ENCODE measurements at places on chromosomes 12 and 14.

DNA sequence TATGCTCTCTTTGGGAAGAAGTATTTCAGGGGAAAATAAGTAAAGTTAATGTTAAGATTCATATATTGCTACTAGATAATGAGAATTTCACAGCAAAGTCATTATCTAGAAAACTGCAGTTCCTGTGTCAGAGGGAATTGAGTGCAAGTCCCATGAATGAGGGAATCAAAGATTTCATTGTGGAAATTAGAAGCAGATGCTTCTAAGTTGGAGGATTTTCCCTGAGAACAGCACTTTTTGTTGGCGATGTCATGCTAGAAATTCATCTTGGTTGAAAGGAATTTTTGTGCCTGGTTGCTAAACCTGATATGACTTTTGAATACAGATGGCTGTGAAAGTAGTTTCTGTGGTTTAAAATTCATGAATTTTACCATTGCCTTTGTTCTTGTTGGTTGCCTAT lies 25.6 kb downstream of the FRMD6 start:
- no peak for DNase-seq

DNA sequence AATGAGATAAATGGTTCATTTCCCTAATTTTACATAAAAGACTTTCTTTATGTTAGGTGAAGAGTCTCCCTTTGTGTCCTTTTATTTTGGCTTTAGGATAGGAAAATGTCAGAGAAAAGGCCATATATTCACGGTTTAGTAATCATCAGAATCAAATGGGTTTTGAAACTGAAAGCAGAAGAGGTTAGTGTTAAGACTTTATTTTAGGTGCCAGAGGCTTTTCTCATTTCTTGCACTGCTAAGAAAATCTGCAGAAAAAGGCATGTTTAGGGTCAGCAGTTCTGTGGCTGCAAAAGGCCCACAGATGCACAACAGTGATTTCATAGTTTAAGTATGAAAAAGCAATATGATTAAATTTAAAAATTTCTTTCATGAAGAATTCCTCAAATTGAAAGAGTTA lies 80.4 kb upstream of the SINHCAF start:
- no peak for DNase-seq

GRCh38 chr12:11228296-11228879 lies 41.1 kb downstream of the PRB3 start:
- DNase-seq, result peak; percentile 67

DNA sequence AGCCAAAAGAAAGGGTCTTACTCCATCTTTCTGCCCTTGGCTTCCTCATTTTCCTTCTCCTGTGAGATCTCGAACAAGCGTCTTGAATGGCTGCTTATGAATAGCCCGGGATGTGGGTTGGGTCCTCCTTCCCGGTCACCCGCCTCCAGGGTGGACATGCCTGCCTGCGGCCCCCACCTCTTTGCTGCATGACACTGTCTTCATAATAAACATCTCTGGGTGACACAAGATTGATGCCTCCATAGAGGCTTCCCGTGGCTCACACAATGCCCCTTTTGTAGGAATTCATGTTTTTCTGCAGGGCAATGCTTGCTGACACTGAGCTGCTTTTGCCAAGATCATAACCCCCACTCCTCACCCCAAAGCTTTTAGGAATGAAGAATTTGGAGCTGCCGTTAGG lies 125.9 kb downstream of the ZNF664 start:
- no peak for DNase-seq

DNA sequence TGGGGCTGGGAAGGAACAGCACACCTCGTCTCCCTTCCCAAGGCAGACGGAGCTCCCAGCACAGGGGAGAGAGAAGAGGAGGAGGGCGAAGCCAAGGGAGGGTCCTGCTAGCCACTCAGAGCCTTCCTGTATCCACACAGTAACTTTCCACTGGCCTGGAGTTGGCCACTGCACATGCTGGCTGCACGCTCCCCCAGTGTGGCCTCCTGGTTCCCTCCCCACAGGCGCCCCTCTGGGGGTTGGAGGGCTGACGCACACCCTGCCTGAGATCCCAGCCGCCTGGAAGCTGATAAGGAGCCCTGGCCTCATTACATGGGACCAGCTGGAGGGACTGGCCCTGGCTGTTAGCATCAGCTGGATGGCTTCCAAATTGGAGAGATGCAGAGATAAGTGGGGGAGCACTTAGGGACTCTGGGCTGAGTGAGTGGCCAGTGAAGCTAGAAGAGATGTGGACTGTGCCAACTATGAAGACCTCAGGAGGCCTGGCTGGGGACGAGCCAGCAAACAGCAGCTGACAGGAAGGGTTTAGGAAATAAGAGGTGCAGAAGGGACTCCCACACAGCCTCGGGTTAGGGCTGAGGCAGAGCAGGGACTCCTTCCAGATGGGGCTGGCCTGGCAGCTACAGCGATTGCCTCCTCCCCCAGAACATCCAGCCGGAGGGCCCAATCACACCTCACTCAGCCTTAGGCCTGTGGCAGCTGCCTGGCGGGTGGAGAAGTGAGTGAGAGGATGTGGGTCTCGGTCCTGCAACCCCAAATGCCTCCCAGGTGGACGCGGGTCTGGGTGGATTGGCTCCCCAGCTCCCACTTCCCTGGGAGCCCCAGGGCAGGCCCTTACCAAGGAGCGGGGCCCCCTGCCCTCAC lies 26.3 kb upstream of the BCDIN3D start:
- no peak for DNase-seq

DNA sequence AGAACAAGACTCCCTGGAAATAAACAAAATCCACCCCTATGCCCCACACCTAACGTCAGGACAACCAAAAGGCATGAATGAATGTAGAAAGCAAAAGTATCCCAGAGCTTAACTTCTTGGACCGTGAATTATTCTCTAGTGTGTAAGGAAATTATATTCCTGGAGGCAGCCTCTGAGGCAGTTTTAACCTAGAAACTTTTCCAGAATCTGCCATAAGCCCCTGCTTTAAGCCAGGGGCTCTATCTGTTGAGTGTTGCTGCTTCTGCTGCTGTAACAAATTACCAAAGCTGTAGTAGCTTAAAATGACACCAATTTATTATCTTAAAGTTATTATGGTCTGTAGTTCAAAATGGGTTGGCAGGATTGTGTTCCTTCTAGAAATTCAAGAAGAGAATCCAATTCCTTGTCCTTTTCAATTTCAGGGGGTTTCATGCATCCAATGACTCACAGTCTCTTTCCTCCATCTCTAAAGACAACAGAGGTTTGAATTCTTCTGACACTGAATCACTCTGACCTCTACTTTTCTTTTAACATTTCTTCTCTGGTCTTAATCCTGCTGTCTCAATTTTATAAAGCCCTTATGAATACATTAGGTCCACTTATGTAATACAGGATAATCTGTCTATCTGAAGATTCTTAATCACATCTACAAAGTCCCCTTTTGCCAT lies 242.7 kb downstream of the ATXN7L3B start:
- no peak for DNase-seq

- DNase-seq, result no peak
Observed at GRCh38 chr12:25058658-25059058, 109.8 kb upstream of the BCAT1 start.

- no peak for DNase-seq
Observed at GRCh38 chr12:4628406-4628805, 20.4 kb downstream of the AKAP3 start.

DNA sequence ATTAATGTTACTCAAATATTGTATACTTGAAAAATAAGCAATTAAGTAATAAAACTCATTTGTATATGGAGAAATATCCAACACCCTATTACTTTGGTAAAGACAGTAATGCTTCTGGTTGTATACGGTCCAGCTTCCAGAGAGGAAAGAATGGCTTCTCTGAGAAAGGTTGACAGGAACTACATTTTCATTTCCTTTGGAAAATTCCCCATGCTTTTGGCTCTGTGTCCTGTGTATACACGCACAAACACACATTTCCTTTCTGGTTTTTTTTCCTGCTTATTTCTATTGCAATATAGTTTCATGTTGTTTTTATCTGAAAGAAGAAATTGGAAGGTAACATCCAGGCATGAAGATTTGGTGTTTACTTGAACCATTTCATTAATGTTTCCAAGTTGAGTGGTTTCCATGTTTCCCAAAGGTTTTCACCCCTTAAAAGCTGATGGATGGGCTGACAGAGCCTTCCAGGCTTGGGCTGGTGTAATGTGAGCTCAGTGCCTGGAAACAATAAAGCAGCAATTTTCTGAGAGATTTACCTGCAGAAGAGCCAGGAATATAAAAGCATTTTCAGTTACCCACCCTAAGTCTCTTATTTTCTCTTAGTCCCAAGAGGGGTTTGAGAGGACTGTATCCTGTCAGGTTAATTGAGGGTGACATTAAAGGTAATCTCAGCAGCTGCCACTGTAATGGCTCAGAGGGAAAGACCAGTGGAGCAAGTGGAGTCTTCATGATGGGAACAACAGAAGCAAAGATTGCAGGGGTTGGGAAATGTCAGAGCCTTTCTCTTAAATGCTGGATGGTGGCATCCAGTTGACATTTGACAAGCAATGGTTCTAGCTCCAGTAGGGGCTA lies 33.4 kb upstream of the TMTC1 start:
- DNase-seq, result no peak

DNA sequence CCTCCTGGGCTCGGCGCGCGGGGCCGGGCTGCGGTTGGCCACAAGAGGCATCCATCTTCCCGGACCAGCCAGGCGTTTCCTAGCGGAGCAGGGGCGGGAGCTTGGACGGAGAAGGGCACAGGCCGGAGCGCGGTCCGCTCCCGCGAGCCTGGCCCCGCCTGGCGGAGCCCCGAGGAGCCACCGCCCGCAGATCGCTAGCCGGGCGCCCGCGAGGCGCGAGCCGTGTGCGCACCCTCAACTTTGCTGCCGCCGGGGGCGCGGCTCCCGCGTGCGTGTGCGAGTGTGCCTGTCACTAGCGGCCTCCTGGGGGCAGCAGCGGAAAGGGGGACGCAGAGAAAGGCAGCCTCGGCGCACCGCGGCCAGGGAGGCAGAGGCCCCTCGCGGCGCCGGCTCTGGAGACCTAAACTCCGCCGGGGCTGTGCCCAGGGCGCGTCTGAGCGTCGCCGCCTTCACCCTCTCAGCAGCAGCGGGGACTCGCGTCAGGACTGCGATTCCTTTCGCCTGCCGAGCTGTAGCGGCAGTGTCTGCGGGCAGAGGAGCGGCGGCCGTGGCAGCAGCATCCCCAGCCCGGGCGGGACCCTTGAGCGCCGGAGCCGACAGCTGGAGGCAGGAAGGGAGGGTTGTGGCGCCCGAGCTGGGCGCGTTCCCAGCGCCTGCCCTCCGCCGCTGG lies 644 bp upstream of the SRGAP1 start:
- peak; percentile 84 for DNase-seq

DNA sequence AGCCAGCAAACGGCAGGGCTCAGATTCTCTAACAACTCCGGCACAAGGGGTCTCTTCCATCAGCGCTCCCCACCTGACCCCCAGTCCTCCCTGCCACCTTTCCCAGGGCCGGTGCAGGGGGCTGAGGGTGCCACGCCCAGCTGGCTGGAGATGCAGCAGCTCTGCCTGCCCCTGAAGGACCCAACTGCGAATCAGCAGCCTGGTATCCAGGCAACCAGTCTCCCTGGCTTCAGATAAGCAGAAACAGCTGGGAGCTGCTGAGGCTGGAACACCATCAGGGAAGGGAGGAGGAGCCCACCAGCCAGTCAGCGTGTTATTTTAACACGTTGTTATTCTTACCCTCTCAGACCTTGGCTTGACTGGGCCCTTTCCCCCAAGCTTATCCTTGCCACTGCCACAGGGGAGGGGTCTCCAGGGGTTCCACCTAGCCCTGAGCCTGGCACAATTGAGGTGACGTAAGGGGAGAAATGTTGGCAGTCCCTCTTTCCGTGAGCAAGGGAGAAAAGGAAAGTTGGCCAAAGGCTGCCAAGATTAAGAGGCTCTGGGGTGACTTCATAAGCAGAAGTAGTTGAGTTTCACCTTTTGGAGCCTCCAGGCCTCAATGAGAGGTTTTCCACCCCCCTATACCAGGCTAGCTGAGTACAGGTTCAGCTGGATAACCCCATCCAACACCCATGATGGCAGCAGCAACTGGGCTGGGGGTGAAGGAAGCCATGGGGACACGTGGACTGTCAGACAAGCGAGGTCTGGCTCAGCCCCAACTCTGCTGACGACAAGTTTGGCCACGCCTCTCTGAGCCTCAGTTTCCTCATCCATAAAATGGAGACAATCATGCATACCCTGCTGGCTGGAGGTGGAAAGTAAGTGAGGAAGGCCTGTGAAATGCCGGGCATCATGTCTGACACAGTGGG lies 91.1 kb downstream of the IRF2BPL start:
- DNase-seq, result no peak

DNA sequence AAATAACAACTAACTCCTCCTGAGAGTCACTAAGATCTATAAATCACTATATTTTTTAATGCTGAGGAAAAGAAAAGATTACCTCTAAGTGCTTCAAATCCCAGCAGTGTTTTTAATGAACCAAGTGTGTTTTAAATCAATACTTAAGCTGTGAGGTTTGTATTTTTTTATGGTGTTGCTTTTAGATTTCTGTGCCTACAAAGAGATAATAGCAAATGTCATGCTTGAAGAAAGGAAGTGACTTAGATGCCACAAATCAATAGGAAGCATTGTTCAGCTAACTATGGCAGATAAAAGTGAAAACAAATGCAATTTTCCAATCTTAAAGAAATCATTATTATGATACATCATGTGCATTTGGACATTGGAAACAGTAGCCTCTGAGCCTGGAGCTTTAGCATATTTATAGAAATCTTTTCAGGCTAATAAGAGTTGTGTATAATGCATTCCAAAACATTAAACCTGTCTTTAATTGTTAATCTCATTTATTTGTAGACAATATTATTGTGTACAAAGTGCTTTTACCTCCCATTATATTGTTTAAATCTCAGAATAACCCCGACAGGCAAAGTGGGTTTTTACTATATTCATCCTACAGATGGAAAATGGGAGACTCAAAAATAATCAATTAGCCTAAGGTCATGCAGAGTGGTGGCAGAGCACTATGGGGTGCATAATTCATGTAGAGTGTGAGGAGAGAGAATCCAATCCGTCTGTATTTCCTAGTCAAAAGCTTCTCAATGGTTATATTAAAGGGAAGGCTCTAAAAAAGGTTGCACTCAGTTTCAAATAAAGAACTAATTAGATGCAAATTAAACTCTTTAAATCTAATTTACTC lies 486.2 kb downstream of the NAV3 start:
- DNase-seq, result no peak

DNA sequence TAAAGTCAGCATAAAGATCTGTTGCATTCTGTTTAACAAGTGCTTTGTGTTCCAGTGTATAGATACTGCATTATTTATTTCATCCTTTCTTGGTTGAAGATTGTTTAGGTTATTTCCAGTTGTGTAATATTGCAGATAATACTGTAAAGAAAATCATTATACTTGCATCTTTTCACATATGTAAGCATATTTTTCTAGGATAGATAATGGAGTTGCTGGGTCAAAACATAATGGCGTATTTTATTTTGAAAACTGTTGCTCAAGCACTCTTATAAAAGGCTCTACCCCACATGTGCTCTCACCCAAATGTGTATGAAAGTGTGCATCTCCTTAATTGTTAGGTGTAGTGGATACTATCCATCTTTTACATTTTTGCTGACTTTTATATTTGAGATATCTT lies 274.4 kb downstream of the FBXL14 start:
- no peak for DNase-seq

Data from activated naive CD4-positive, alpha-beta T cell treated with anti-CD3 and anti-CD28 coated beads for 36 hours (primary cell).